ENCODE measurements at places on chromosomes 11 and 22. TPM values are rescaled to one million over a fixed set of nuclear protein-coding genes. Genes with fewer than 3 reads are reported as not detected.
A peak's percentile ranks its signal among the peaks of the same experiment; 100 is the strongest.

Gene MPZL3
- total RNA-seq, result 20.7 TPM

GRCh38 chr11:91066456-91067047 lies 843.7 kb upstream of the CHORDC1 start:
- no peak for ATAC-seq

- ATAC-seq, result no peak
Observed at GRCh38 chr11:5815534-5815933, 6.8 kb downstream of the OR52N2 start.

DNA sequence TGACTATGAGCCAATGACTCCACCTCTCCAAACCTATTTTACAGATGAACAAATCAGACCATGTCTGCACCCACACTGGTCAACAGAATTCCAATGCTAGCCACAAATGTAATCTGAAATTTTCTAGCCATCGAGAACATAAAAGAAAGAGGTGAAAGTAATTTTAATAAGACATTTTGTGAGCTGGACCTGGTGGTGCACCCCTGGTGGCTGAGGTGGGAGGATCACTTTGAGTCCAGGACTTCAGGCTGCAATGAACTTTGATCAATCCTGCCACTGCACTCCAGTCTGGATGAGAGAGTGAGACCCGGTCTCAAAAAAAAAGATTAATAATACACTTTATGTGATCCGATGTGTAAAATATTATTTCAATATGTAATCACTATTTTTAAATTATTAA lies 9.4 kb upstream of the RNF185 start:
- no peak for ATAC-seq

- ATAC-seq, result no peak
Observed at GRCh38 chr11:92399705-92400104, 175.1 kb downstream of the FAT3 start.

- ATAC-seq, result no peak
Observed at GRCh38 chr11:99592266-99592665, 571.5 kb downstream of the CNTN5 start.

Gene FBLN1
- 39.5 TPM for total RNA-seq

Gene PGGHG
- 2.4 TPM for total RNA-seq

DNA sequence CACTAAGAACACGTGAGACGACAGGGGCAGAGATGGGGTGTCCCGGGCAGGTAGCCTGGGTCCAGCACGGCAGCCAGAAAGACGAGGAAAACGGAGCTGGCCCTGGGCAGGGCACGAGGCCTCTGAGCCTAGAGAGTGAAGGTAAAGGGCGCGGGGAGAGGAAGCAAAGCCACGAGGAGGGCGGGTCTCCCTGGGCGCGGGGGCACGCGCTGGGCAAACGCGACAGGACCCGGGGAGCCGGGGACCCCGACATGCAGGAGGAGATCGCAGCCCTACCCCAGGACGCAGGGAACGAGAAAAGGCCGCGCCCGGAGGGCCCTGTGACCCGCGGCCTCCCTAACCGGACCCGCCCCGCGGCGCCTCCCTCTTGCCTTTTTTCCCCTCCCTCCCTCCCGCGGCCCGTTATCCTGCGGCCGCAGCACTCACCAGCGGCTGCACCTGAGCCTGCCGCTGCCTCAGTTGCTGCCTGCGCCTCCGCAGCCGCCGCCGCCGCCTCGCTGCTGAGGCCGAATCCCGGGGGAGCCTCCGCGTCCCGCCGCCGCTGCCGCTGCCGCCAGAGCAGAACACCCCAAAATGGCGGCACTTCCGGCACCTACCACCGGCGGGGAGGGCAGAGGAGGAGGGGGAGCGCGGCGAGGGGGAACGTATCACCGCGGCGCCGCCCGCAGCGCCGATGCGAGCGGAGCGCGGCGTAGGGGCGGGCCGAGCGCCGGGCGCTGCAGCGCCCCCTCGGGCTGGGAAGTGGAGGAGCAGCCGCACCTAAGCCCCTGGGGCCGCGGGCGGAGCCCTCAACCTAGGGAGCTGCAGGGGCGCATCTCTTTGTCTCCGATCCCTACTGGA lies at the start of gene CELF1:
TSS of gene CELF1 (minus strand) at position 567 of the 840 bp plus-strand sequence. CDS start 53,609 bp downstream, outside the sequence.
- ATAC-seq, result peak; percentile 98

DNA sequence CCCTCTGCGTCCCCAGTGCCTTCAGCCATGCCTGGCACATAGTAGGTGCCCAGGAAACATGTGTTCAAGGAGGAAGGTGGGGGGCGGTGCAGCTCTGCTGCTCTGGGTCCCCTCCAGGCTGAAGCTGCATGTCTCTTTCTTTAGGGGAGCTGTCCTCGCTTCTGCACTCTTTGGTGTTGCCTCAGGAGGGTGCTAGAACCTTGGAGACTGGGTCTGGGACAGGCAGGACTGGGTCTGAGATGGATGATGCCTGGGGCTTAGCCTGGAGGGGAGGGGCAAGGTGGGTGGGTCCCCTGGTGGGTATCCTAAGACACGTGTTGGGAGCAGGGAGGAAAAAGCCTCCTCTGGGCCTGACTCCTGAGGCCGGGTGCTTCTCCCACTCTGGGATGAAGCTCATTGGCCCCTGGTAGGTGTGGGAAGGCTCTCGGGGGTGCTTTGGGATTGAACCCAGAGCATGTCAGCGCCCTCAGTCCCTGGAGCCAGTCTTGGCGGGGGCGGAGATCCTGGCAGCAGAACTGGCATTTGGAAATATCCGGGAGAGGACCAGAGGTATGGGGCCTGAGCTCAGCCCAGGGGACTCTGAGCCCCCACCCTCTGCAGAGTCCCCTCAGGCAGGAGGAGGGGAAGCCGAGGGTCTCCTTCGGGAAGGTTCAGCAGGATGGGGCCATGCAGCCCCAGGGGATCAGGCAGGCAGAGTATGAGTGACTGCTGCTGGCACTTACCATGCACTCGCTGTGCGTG lies 6.7 kb upstream of the GSTP1 start:
- ATAC-seq, result peak; percentile 25

- no peak for ATAC-seq
Observed at GRCh38 chr22:39731881-39732555, 161.5 kb downstream of the CACNA1I start.

Gene RAG1
- total RNA-seq, result 0.12 TPM

DNA sequence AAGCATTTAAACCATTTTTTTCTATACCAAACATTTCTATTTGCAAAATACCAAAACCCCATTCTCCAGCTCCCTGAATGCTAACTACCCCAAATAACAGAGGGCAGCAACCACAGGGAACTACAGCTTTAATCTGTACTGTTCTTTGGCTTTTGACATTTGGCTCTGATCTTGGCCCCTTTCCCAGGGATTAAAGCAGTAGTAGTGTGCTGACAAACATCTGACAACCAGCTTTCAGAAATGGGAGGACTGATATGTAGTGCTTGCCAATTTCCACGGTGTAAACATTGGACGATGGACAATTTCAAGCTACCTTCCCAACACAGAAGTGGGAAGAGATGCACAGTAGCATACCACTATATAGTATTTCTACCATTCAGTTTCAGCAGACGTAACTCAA lies 88.4 kb upstream of the TEAD1 start:
- no peak for ATAC-seq

GRCh38 chr11:113904379-113905101 lies at the start of gene HTR3B:
HTR3B (plus strand) TSS chr11:113904796; CDS start chr11:113904934, 138 bp downstream.
- ATAC-seq, result no peak

DNA sequence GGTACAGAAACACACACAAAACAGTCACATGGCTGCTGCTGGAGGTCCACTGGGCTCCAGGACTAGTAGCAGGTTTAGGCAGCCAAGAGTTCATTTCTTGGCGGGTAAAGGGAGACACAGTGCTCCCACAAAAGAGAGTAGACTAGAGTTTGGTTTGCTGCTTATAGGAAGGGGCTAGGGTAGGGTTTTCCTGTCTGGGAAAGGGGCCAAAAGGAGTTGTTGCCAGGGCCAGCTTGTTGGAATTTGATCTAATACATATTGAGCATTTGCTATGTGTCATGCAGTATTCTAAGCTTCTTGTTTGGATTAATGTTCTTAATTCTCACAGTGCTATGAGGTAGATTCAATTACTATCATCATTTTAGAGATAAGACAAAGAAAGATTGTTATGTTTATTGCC lies 195.1 kb upstream of the PLET1 start:
- ATAC-seq, result no peak

- no peak for ATAC-seq
Observed at GRCh38 chr11:113267493-113267892, 46.9 kb upstream of the TTC12 start.

DNA sequence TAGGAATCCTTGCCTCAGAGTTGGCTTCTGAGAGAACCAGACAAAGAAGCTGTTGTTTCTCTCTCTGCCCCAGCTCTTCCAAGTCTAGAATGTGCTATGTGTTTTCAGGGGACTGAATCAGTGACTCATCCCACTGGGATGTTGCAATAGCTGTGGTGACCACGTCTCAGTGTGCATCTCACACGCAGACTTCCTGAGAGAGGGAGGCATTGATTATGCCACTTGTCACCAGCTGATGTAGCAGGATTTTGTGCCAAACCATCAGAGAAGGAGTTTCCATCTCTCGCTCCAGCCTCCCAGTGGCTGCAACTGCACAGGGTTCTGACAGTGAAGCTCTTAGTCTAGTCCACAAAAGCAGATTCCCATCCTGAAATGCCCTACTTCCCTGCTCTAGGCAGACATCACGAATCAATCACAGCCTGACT lies 455.8 kb downstream of the MIAT start:
- peak; percentile 59 for ATAC-seq

GRCh38 chr11:122045181-122045586 lies 70.8 kb downstream of the BLID start:
- peak; percentile 93 for ATAC-seq

Gene PDE2A
- total RNA-seq, result 6.0 TPM

Gene OR51B4
- total RNA-seq, result not detected

Gene ATL3
- 51.9 TPM for total RNA-seq

- no peak for ATAC-seq
Observed at GRCh38 chr11:86058360-86058759, 10.5 kb downstream of the PICALM start.

Gene TYR
- total RNA-seq, result not detected

Gene TMPRSS13
- total RNA-seq, result 29.9 TPM

Gene GCAT
- 21.7 TPM for total RNA-seq

GRCh38 chr11:10486161-10486840 lies 31.2 kb downstream of the AMPD3 start:
- ATAC-seq, result no peak

Gene SPTBN2
- 138 TPM for total RNA-seq

Gene PANX2
- 0.92 TPM for total RNA-seq

Measured in esophagus mucosa (tissue), 1 donor.